ENCODE measurements at places on chromosomes 2 and 18.

- no peak for DNase-seq
These were observed 9.3 kb upstream of the MTCL1 start for GRCh38 chr18:8695932-8696517.

DNA sequence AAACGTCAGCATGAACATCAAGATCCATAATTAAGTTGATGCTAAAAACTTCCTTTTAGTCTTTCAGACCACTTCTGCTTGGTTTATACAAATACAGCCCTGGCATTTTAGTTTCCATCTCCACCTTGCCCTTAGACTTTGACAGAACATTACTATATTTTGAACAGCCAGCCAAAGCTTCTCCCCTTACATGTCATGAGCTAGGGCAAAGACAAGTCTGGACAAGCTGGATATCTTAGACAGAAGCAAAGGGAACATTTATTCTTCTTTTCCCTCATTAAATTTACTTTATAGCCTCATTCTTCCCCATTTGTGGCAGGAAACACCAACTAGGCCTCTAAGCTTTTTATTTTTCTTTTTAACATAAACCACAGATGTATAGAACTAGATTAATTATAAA is 403.3 kb downstream of the SUCLG1 start:
- peak; percentile 23 for DNase-seq

- DNase-seq, result no peak
These were observed 1313.9 kb upstream of the ACVR2A start for GRCh38 chr2:146530886-146531285.

- no peak for DNase-seq
These were observed 29.4 kb downstream of the TMEM18 start for GRCh38 chr2:647691-648231.

DNA sequence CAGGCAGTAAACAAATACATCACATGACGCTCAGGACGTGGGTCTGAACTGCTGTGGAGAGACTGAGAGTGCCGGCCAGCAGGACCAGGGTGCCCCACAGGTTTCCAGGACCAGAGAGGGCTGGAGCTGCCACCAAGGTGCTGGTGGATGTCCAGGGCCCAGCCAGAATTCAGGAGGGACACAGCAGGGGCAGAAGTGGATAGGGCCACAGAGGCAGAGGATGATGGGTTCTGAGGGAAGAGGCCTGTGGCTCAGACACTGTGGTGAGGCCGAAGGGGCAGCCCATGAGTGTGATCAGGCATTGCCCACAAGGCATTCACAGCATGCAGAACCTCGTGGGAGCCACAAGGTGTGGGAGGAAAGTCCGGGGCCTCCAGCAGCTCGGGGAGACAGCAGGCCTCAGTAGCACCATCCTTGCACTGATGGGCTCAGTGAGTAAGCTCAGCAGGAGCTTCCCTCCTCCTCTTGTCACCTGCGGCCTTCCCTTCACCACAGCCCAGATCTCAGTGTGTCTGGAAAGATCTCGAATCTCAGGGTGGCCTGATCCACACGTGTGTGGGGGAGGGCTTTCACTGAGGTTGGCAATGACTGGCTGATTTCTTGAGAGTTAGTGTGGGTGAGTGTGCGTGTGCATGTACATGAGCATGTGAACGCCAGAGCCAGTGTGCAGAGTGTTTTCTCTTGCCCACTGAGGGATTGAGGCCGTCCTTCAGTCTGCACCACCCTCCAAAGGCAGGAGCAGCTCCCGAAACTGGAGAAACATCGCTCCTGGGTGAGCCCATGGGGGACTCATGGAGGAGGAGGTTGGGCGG is 181.8 kb upstream of the RAB6C start:
- DNase-seq, result no peak

GRCh38 chr2:208673631-208674030 is 267.0 kb downstream of the PTH2R start:
- DNase-seq, result no peak

DNA sequence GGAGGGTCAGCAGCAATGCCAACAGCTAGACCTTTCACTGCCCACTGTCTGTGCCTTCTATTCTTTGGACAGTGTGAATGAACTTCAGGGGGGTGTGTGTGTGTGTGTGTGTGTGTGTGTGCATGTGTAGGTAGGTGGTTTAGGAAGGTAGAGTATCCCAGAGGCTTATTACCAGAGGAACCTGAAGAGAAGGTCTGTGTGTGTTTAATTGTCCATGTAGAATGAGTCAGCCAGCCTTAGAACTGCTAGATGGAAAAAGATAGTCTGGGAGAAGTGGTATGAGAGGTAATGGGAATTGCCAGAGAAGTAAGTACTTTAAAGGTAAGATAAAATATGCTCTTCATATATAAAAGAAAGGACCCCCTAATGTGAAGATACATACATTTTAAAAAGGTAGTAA is 522.2 kb downstream of the PIK3C3 start:
- DNase-seq, result no peak

DNA sequence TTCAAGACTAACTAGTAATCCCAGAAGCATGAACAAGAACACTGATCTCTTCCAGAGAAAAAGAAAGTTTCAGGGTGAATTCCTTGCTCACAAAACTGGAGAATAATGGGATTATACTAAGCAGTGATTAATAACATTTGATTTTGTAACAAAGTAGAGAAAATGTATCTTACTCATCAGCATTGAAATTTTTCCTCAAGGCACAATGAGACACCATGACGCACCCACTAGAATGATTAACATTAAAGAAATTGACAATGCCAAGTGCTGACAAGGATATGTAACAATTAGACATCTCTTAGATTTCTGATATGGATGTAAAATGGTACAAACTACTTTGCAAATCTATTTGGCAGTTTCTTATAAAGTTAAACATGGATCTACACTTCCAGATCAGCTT is 101.1 kb upstream of the EPHA4 start:
- no peak for DNase-seq

- no peak for DNase-seq
These were observed 46.3 kb downstream of the MYO1B start for GRCh38 chr2:191291471-191291870.

DNA sequence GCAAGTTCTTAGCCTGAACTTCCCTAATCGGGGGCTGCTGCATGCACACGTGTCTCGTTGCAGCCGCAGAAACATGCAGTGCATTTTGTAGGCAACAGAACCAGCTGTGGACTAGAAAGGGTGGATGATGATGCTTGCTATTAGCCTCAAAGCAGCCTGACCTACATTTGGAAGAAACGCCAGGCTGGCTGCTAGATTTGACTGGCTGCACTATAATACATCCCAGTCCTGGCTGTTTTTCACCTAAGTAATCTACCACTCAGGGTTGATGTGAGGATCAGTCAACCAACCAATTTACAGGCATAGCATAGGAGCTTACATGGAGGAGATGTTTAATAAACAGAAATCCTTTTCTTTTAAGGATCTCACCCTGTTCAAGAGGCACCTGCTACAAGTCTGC is 56.4 kb upstream of the SPP2 start:
- no peak for DNase-seq
